ENCODE measurements at places on chromosomes 4 and X.

GRCh38 chr4:87025614-87026041 lies 90.8 kb downstream of the AFF1 start:
- no peak for DNase-seq

GRCh38 chr4:4860600-4861389 lies 1.3 kb downstream of the MSX1 start:
- DNase-seq: no peak

DNA sequence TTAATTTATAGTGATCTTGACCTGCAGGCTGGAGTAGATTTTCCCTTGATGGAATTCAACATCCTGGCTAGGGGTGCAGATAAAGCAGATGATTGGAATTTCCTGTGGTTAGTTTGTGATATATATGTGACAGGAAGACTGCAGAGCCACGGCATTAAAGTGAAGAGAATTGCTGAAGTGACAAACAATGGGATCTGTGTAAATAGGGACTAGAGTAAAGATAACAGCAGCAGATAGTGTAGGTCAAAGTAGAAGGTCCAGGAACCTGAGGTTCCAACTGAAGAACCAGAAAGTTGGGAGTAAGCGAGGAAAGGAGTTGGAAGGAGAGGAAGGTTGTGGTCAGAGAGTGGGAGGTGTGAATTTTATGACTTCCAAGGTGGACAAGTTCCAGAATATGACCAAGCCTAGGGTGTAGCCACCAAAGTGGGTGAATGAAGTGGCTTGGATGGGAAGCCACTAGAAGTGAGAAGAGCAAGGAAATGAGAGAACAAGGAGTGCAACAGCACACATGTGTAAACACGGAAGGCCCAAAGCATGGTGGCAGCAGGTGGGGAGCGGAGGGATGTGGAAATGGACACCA lies 325.0 kb downstream of the RAB28 start:
- no peak for DNase-seq

DNA sequence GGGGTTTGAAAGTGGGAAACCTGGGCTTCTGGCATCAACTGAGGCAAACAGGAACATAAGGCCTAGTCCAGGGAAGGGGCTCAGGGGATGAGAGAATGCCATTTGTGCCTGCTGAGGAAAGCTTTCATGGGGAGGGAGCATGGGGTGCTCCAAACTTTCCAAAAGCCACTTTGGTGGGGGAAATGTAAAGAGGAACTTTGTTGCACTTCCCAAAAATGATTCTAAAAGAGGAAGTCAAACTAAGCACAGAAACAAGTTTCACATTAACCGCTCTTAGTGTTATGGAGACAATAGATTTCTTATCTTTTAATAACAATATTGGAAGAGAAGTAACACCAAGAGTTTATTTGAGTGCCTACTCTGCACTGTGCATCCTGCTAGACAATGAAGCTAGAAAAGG lies 32.3 kb downstream of the GAB3 start:
- DNase-seq: no peak

GRCh38 chr4:38832624-38833528 lies 23.7 kb downstream of the TLR6 start:
- DNase-seq: no peak

DNA sequence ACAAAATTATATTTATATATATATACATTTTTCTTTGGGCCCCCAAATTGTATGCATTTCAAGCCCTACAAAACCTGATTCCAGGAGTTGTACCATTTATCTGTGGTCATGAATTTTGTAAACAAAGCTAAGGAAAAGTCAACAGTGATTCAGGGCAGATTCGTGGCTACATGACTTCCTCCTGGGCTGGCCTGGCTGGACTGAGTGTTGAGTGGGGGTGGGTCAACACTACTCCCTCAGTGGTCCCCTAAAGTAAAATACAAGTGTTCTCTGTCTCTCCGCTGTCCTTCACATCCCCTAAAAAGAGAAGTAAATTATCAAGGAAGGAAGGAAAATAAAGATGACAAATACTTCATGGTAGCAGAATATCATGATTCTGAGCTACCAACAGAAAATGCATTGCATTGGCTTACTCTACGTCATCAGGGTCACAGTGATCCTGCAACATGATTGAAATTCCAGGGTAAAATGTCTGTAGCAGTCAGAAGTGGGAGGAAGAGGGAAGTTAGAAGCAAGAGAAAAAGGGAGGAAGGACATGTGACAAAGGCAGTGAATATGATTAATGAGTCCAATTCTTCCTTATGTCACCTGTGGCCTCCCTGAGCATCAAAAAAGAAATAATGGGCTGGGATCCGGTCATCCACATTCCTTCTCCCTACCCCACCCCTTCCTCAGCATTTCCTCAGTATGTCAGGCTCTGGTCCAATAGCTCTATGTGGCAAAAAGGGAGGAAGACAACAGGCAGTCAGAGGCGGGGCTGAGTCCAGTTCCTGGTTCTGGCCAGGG lies 42.4 kb upstream of the MYOZ2 start:
- DNase-seq: no peak

- DNase-seq: no peak
Observed at GRCh38 chr4:85018983-85019382, 52.5 kb upstream of the WDFY3 start.
